ENCODE measurements at places on chromosomes 2 and 18.

DNA sequence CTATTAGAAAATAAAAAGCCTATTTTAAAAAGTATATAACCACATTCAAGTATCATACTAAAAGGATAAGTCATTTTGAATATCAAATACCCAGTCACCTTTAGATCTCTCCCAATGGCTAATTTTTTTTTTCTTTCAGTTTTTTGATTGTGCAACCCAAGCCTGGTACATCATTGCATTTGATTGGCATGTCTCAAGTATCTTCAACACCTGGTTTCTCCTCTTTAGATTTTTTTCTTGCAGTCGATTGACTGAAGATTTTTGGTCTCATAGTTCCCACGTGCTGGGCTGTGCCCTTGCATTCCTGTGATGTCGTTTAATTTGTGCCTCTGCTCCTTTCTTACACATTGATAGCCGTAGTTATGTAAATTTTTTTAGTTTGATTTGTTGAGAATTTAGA, 40.7 kb downstream of the ATIC start:
- no peak for DNase-seq

DNA sequence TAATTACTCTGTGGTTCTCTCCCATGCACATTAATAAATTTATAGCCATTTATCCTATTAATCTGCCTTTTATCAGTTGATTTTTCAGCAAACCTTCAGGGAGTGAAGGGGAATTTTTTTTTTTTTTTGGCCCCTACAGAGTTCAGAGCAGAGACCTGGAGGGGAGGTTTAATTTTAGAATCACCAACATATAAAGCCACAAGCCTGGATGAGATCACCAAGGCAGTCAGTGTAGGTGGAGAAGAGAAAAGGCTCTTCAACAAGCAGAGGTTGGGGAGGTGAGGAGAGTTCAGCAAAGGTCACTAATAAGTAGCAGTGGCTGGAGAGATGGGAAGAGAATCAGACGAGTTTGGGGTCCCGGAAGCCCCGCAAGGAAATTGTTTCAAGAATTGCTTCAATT, 48.4 kb upstream of the SPTBN1 start:
- DNase-seq = no peak

- no peak for DNase-seq
Measured at GRCh38 chr2:200081236-200081635, 125.9 kb downstream of the MAIP1 start.

DNA sequence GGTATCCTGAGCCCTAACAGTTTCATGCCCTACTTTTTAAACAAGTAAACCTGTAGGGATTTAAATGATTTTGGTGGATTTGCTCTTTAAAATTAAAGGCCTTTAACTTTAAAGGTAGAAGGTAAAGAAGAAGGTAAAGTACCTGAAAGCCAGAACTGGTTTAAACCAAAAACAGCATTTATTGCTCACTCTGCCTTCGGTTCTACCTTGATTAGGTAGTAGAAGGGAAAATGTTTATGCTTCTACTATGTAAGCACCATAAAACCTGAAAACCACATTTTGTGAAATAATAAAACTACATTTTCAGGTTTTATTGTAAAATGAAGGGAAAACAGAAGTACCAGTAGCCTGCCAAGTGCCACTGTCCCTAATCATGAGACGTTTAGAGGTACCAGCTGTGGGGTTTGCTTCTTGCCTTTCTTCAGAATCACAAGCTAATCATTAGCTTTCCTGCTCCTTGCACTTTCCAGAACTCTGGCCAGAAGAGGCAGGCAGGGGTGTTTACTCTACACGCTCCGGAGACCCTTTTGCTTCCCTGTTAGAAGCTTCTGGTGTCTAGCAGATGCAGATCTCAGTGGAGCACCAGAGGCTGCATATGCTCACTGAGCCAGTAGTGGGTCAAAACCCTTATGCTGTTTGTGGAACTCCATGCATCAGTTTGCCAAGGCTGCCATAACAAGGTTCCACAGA, 33.3 kb downstream of the RPIA start:
- no peak for DNase-seq

DNA sequence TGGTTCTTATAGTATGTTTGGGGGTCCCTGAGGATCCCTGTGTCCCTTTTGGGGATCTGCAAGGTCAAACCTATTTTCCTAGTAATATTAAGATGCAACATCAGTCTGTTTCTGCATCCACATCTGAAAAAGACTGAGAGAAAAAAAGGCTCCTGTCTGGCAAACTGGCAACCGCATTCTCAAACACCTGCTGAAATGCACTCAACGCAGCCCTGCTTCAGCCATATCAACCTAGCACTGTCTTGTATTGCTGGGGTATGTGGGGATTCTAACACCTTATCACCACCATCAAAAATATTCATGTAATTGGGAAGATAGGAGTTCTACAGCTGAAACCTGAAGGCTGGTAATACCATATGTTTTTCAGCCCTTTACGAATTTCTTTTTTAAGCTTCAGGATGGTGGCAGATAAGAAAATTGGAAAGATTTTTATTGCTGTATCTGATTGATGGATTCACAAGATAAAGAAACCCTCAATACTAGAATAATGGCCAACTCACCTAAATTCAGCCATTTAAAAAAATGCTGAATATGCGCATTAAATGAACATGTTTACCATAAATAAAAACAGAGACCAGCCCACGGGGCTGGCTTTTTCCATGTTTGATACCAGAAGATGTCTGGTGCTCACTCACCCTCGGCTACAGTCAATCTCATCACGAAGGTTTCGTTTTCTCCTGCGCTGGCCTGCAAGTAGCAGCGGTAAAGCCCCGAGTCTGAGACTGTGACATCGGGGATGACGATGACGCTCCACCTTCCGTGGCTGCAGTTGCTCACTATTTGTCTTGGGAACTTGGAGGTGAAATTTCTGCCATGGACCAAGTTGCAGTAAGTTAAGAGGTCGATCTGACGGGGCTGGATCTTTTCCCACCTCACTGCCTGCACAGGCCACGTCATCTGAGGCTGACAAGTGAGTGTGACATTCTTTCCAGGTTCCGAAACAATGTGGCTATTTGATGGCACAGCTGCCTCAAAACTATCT, 52.3 kb downstream of the CD226 start:
- no peak for DNase-seq

DNA sequence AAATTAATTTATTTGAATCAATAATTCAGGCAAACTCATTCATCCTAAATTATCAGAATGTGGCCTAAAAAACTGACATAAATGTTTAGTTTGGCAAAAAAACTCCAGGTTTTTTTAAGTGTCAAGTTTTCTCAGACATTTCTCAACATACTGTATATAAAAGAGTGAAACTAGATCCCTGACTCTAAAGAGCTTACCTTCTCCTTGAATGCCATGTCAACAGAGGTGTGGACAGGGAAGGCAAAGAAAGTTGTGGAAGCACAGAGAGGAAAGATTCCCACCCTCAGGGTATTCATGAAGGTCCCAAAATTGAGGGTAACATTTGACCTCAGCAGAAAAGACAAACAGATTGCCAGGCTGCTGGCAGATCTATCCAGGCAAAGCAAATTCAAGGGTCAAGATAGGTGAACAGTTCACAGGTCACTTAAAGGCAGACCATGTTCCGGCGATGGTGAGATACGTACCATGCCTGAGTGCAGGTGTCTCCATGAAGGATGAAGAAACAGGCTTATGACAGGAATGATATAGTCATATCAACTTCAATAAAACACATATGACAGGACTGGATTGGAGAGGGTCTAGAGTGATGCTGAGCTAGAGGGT, 1638.3 kb upstream of the ZEB2 start:
- no peak for DNase-seq

- no peak for DNase-seq
Measured at GRCh38 chr2:98480598-98480997, 35.9 kb downstream of the INPP4A start.

DNA sequence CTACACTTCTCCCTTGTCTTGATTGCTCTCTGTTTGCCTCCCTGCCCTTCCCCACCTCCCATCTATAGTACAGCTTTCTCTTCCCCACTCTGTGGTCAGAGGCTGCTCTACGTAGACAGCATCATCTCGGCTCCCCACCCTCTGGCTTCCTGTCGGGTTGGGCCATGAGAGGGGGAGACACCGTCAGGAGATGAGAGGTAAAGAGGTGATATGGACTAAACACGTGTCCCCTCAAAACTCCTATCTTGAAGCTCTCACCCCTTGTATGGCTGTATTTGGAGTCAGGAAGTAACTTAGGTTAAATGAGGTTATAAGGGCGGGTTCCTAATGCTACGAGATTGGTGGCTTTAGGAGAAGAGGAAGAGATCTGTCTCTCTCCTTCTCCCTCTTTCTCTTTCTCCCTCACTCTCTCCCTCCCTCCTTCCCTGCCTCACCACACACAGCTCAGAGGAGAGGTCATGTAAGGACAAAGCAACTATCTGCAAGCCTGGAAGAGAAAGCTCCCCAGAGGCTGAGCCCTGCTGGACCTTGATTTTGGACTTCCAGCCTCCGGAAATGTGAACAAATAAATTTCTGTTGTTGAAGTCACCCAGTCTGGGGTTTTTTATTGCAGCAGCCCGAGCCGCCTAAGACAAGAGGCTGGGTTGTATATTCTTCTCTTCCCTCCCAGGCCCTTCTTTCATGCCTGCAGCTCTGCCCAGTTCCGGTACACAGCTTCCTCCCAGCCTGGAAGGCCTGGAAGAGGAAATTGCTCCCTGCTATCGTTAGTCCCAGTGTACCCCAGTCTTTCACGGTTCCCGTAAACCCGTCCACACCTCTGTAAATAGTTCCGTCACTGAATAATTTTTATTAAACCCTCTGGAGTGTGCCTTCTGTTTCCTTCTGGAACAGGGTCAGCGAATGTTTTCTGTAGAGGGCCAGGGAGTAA, 138.0 kb downstream of the AKAIN1 start:
- no peak for DNase-seq

DNA sequence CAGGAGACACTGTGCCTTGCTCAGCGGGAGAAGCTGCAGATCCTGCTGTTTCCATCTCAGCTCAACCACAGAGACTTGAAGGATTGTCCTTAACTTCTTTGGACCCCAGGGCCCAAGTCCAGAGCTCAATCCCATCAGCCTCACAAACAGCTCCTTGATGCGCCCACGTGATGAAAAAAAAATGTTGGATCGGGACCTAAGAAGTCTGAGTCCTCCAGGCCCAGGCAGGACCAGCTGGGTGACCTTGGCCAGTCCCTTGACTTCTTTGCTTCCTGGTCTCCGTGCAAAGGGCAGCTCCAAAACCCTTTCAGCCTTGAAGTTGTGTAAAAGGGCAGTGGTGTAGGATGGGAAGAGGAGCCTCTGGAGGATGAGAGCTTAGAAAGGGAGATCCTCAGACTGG, 175.5 kb downstream of the ZFP36L2 start:
- DNase-seq = no peak

DNA sequence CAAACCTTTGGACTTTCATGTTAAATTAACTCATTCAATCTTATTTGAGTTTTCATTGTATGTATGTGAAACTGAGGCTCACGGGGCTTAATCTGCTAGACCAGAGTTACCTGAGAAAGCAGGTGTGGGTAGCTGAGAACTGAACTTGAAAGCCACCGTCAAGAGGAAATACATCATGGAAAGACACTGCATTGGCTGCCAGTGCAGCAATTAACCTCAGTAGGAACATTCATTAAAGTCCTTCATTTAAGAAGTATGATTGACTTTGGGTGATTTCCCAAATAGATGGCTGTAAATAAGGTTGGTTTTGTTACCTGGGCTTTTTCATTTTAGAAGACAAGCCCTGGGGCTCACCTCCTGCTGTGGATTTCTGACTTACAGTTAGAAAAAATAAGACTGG, 36.5 kb upstream of the MGAT5 start:
- DNase-seq = no peak

DNA sequence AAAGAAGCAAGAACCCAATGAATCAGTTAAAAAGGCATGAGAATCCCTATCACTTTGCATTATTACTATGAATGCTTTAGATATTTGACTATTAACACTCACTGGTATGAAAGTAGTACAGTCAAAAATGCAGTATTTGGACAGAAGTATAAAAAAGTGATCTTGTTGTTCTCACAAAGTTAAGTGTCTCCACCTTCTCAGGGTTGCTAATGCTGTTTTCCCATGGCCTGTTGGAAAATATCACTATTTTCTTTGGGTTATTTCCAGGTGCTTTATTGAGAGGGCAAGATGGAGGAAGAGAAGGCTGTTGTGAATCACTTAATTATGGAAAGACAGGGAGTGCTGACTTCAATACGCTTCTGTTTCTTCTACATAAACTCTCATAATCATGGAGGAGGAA, 13.6 kb upstream of the CREB1 start:
- no peak for DNase-seq

- no peak for DNase-seq
Measured at GRCh38 chr18:47264308-47264700, 12.8 kb upstream of the SKOR2 start.

DNA sequence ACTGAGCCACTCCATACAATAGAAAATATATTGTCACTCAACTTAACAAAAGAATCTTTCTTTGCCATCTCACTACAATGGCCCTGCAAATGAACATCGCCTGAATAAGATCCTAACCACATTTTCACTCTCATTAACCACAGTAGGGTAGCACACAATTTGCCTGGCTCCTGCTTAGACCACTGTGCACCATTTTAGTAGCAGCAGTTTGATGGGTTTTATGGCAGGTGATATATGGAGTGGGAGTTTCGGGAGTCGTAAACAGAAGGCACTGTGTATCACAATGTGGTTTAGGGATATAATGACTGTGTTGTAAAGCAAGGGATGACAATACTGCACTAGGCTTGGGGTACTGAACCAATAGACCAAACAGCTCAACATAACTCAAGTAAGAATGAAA, 617.4 kb downstream of the BCL11A start:
- DNase-seq = no peak

GRCh38 chr2:199581935-199582360, 124.2 kb upstream of the SATB2 start:
- DNase-seq = no peak

All from stimulated activated CD4-positive, alpha-beta T cell treated with anti-CD3 and anti-CD28 coated beads, TNF-alpha, amount 100 ng/mL, for 24 hours (primary cell).